Bronchial epithelial cell (primary cell): ENCODE measurements at places on chromosomes 11 and 22. TPM values are rescaled to one million over a fixed set of nuclear protein-coding genes. Genes with fewer than 3 reads are reported as not detected.

Gene RANGAP1
- total RNA-seq, result 63.2 and 65.0 TPM in 2 replicates

- no peak for DNase-seq
Observed at GRCh38 chr11:101429703-101430540, 153.9 kb downstream of the TRPC6 start.

DNA sequence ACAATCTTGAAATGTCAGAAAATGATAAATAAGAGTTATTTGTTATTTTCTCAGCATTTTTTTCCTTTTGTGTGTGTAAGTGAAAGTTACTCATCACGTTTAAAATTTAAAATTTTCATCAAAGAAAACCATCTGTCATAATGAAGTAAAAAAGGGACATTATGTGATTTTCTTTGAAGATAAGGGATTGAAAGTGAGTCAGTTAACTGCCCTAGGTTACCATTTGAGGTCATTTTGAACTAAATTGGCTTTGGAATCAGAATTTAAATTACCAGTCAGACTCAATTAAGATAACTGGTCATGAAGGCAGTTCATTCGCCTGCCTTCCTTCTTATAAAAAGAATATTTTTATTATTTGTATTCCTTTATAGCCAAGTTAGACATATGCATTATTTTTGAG lies 14.3 kb downstream of the NCAM1 start:
- DNase-seq, result no peak

- peak; percentile 56 for DNase-seq
Observed at GRCh38 chr11:72091292-72091691, 10.6 kb downstream of the LRRC51 start.

- DNase-seq, result no peak
Observed at GRCh38 chr22:17451316-17451715, 82.1 kb downstream of the CECR2 start.

Gene APOBEC3F
- total RNA-seq, result 0.79 and 2.0 TPM in 2 replicates

Gene OR6T1
- total RNA-seq, result not detected in 2 replicates

Gene NAA40
- total RNA-seq, result 4.5 and 7.4 TPM in 2 replicates

- DNase-seq, result no peak
Observed at GRCh38 chr11:46537121-46537520, 56.7 kb downstream of the AMBRA1 start.

- peak; percentile 73 for DNase-seq
Observed at GRCh38 chr11:123707606-123708205, 33.8 kb downstream of the ZNF202 start.

- no peak for DNase-seq
Observed at GRCh38 chr11:10716543-10717259, 23.1 kb upstream of the IRAG1 start.

GRCh38 chr22:26038365-26038764 lies 130.9 kb upstream of the SEZ6L start:
- DNase-seq, result no peak

- DNase-seq, result peak; percentile 88
Observed at GRCh38 chr11:111538407-111539114, 2.0 kb upstream of the LAYN start.
